ENCODE measurements at places on chromosomes 12 and 14.

- peak; percentile 60 for DNase-seq
Measured at GRCh38 chr12:24902511-24903328, 46.2 kb downstream of the BCAT1 start.

GRCh38 chr12:66984962-66985361, 284.2 kb upstream of the CAND1 start:
- DNase-seq = no peak

- no peak for DNase-seq
Measured at GRCh38 chr14:57086271-57087162, 182.2 kb downstream of the EXOC5 start.

GRCh38 chr12:117000316-117000715, 89.6 kb downstream of the FBXW8 start:
- no peak for DNase-seq

- DNase-seq = peak; percentile 4
Measured at GRCh38 chr14:83300476-83301064, 1766.9 kb upstream of the SEL1L start.

- DNase-seq = no peak
Measured at GRCh38 chr12:111222027-111222414, 146.9 kb downstream of the PHETA1 start.

DNA sequence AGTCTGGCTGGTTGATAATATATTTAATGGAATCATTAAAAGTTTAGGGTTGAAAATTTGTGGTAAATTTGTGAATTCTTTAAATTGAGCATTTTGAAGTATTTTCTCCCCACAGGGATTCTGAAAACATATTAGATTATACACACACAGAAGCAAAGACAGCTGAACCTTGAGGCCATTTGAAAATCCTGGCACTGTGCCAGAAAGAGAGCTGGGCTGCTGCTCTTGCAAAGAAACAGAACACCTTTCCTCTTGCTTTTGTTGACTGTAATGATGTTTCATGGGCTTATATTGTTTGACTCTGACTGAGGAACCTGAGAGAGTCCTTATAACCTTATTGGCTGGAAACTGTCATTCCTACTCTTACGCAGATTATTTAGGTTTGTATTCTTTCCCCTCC, 4.8 kb downstream of the RNF34 start:
- no peak for DNase-seq

- peak; percentile 31 for DNase-seq
Measured at GRCh38 chr12:27968972-27969623, 3.4 kb downstream of the PTHLH start.

- DNase-seq = no peak
Measured at GRCh38 chr12:42361909-42362646, 36.1 kb downstream of the PPHLN1 start.

DNA sequence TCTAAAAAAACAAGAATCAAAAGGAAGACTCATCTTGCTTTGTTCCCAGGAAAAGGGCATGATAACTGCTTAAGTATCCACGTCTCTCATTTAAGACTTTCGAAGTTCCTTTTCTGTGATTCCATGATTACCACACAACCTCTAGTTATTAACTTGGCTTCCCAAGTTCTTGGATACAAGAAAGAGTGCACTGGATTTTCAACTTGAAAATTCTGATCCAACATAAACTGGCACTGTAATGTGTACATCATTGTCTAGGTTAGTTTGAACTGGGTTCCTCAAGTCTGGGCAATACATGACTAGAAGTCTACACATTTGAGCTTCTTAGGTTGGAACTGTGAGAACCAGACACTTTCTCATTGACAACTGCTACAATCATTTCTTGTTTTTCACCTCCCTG, 1.6 kb downstream of the KLHL28 start:
- no peak for DNase-seq

- no peak for DNase-seq
Measured at GRCh38 chr14:48333221-48333920, 658.0 kb upstream of the MDGA2 start.

GRCh38 chr14:103130965-103131364, 7.7 kb downstream of the TNFAIP2 start:
- DNase-seq = no peak

DNA sequence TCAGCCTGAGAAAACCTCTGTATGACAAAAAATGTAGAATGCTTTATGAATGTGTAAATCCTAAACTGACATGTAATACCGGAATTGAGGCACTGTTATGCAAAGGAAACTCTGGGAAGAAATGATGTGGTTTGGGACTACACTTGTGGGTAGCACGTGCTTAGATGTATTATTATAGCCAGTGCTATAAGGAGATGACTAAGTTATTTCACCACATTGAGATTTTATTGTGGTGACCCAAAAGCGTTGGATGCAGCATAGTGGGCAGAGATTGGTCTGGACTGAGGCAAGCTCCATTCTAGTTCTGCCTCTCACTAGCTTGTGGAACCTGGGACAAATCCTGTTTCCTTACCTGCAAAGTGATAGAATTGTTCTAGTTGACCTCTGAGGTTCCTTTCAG, 172.2 kb downstream of the SNAPC1 start:
- no peak for DNase-seq

DNA sequence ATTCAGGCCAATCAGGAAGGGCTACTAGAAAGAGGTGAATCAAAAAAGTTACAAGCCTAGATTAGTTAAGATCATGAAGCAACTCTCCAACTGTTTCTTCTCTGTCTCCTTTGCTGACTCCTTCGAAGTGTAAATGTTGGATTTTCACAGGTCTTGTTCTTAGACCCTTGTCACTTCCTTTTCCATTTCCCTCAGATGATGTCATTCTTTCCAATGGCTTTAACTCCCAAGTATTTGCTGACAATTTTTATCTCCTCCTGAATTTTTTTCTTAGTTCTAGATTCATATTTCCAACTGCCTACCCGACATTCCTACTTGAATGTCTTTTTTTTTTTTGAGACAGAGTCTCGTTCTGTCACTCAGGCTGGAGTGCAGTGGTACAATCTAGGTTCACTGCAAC, 10.8 kb downstream of the GAS2L3 start:
- no peak for DNase-seq
